ENCODE measurements at places on chromosomes 5 and 9.

GRCh38 chr9:104617418-104617817 is 586 bp downstream of the OR13C9 start:
- no peak for DNase-seq

- no peak for DNase-seq
Observed at GRCh38 chr9:6944896-6945295, 187.1 kb downstream of the KDM4C start.

DNA sequence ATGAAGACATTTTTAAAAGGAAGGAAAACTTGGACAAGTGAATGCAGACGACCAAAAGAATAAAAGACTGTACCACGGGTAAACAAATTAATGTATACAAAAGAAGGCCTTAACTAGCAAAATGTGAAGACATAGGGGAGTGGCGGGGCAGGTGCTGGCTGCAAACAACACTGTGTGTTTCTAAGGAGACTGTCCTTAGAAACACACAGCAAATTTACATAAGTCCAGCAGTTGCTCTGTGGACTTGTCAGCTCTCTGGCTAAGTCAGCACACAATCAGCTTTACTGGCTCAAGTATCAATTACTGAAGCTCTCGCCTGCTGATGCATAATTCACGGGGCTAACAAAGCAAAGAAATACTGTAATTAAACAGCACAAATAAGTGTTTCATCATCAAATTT is 24.8 kb downstream of the PTBP3 start:
- DNase-seq, result no peak

GRCh38 chr5:54965806-54966205 is 19.6 kb downstream of the ESM1 start:
- DNase-seq, result no peak

DNA sequence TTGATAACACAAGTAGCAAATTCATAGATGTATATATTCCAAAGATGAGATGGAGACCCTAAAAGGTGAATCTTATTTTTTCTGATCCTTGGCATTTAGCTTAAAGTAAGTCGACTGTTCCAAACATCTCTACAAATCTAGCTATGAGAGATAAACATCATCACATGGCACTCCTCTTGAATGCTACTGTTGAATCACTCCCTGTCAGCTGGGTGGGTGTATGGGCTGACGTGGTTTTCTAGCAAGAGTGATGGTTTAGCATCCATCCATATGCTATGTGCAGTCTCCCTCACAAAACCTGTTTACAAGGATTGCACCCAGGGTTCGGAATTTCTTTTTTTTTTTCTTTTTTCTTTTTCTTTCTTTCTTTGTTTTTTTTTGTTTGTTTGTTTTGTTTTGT is 13.8 kb downstream of the ACO1 start:
- no peak for DNase-seq

All from stimulated activated CD4-positive, alpha-beta T cell treated with anti-CD3 and anti-CD28 coated beads, Interleukin-15, amount 100 ng/mL, for 1 hour (primary cell).